ENCODE measurements at places on chromosomes 5 and 9. TPM values are rescaled to one million over a fixed set of nuclear protein-coding genes. Genes with fewer than 3 reads are reported as not detected.

The FANCC gene
- 15.3 TPM for total RNA-seq

The IFNA2 gene
- total RNA-seq: not detected

The DDX31 gene
- 41.0 TPM for total RNA-seq

The KCNV2 gene
- total RNA-seq: not detected

The PCDHB12 gene
- total RNA-seq: not detected

The PCDHGA5 gene
- total RNA-seq: 0.08 TPM

The LCN10 gene
- total RNA-seq: 0.82 TPM

The OXCT1 gene
- 77.8 TPM for total RNA-seq

The PHF24 gene
- total RNA-seq: 0.08 TPM

The ASB6 gene
- 35.3 TPM for total RNA-seq

The CBY3 gene
- total RNA-seq: not detected

The INSL4 gene
- 0.14 TPM for total RNA-seq

The GPX3 gene
- 1.0 TPM for total RNA-seq

The RRAGA gene
- 32.8 TPM for total RNA-seq

The PDZD2 gene
- 0.24 TPM for total RNA-seq

The KIAA1191 gene
- total RNA-seq: 34.1 TPM

The SLC4A9 gene
- not detected for total RNA-seq

The SLC1A3 gene
- total RNA-seq: 1.4 TPM

The IFNA1 gene
- total RNA-seq: not detected

The TMED9 gene
- 199 TPM for total RNA-seq

The SCGB3A2 gene
- not detected for total RNA-seq

The GFRA3 gene
- not detected for total RNA-seq

The OSMR gene
- total RNA-seq: 0.15 TPM

The HAVCR2 gene
- 3.4 TPM for total RNA-seq

The CD274 gene
- 42.1 TPM for total RNA-seq

The CEL gene
- total RNA-seq: 3.9 TPM

The HTR1A gene
- total RNA-seq: not detected

The CDH9 gene
- not detected for total RNA-seq

The ATOSB gene
- total RNA-seq: 1.8 TPM

The MCC gene
- 1.2 TPM for total RNA-seq

The IL33 gene
- not detected for total RNA-seq

The TTC16 gene
- total RNA-seq: 0.37 TPM

The PCDHGA1 gene
- 0.05 TPM for total RNA-seq

The FBP2 gene
- total RNA-seq: not detected

The STK32A gene
- not detected for total RNA-seq

The DMRT2 gene
- not detected for total RNA-seq

The PTPN3 gene
- 0.18 TPM for total RNA-seq

The PRPF4 gene
- 70.8 TPM for total RNA-seq

The MARCOL gene
- not detected for total RNA-seq

The SPATA31D4 gene
- not detected for total RNA-seq

The PLAC8L1 gene
- total RNA-seq: 0.35 TPM

The C5orf52 gene
- not detected for total RNA-seq

The RNF180 gene
- not detected for total RNA-seq

The PDE6A gene
- total RNA-seq: not detected

The EQTN gene
- not detected for total RNA-seq

The SLCO6A1 gene
- total RNA-seq: not detected

The SPINK6 gene
- total RNA-seq: not detected

The PCA3 gene
- total RNA-seq: not detected

The SNCAIP gene
- not detected for total RNA-seq

The CD14 gene
- total RNA-seq: 0.50 TPM

The BHMT2 gene
- not detected for total RNA-seq

The CCDC192 gene
- total RNA-seq: not detected

The SPATA31A3 gene
- total RNA-seq: not detected

The LHX3 gene
- total RNA-seq: 0.08 TPM

The TLN1 gene
- 230 TPM for total RNA-seq

The PCDHA11 gene
- total RNA-seq: not detected
